ENCODE measurements at places on chromosomes 5 and 9.

- no peak for DNase-seq
These were observed 15.0 kb upstream of the RPS14 start for GRCh38 chr5:150464554-150465012.

- no peak for DNase-seq
These were observed 87.6 kb upstream of the PLCXD3 start for GRCh38 chr5:41598011-41598410.

- no peak for DNase-seq
These were observed 2.6 kb downstream of the NFIB start for GRCh38 chr9:14311171-14311949.

GRCh38 chr5:139177809-139178588 is 20.2 kb downstream of the SIL1 start:
- DNase-seq: no peak

- no peak for DNase-seq
These were observed 56.2 kb downstream of the TMOD1 start for GRCh38 chr9:97557606-97558095.

GRCh38 chr5:98827588-98828284 is 54.3 kb downstream of the RGMB start:
- DNase-seq: no peak

DNA sequence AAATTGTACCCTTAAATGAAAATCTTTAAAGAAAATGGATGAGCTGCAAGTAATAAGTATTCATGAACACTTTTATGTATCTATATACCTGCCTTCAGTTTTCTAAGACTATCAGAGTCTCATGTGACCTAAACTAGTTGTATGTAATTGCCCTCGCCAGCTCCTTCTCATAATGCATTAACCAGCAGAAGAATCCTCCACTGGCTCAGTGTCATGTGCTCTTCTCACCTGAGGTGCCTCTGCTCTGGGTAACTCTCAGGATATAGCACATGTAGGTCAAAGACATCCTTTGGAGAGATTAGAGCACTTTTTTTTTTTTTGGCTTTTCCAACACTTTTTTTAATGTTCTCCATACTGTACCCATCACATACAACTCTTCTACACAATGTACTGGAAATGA is 183.7 kb upstream of the GNA14 start:
- DNase-seq: no peak

GRCh38 chr9:127524373-127524772 is 73.1 kb downstream of the LRSAM1 start:
- DNase-seq: no peak

DNA sequence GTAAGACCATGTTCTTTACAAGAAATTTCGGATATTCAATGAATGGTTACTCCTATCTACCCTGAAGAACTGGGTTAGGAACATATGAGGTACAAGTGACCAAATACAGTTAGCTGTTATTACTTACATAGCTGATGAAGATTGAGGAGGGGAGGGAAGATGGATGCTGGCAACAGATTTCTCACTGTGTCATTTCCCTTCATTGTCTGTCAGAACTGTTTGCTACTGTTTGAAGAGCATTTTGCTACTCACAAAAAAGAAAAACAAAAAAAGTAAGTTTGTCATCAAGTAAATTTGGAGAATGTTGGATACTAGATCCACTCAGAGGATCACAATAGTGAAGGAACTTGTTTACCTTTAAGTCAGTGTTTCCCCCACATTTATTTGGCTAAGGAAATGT is 53.7 kb downstream of the ENC1 start:
- no peak for DNase-seq

GRCh38 chr9:116320290-116320689 is 166.7 kb downstream of the PAPPA start:
- no peak for DNase-seq

DNA sequence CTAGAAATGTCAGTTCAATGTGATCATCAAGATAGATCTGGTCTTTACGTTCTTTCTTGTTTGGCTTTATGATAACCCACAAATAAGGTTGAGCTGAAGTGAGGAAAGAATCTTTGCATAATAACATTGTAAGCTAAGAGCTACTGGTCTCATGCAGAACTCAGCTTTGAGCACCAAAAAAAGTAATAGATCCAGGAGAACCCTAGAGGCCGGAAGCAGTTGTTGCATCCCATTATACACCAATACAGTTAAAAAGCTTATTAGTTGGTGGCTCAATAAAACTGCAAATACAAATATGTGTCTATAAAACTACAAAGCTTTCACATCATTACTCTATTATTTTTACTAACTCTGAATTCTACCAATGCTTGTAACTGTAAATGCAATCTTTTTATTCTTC is 85.5 kb upstream of the NUDT12 start:
- DNase-seq: no peak

DNA sequence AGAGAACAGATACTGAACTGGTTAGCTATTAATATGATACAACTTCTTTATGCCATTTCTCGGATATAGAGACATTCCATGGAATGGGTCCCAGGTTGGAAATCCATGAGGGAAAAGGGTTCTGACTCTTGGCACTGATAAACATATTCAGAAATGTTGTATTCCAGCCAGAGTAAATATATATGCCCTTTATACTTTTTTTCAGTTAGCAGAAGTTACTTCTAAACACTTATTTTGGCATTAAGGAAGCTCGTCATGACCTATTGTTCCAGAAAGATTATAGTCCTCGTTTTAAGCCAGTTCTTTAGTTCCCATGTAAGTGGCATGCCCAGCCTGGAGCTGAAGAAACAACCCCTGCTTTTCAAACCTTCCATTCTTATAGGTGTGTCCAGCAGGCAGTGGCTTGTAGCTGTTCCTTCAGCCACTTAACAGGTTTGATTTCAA is 181.6 kb downstream of the CD180 start:
- DNase-seq: no peak

- no peak for DNase-seq
These were observed 61.7 kb downstream of the MRPL36 start for GRCh38 chr5:1737790-1738405.

DNA sequence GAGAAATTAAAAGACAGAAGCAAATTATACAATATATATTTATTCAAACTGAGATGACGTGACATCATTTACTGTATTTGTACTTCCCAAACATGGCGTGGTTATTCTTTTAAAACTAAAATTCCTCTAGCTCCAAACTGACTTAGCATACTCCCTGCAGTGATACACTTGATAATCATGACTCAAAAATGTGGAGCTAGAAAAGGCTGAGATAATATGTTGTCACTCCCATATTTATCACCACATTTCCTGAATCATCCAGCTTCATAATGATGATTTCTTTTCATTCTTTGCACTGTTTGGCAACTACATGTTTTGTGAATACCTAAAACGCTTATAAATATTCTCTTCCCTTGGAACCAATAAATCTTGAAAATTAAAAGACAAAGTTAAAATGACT is 341.0 kb downstream of the EBF1 start:
- no peak for DNase-seq

DNA sequence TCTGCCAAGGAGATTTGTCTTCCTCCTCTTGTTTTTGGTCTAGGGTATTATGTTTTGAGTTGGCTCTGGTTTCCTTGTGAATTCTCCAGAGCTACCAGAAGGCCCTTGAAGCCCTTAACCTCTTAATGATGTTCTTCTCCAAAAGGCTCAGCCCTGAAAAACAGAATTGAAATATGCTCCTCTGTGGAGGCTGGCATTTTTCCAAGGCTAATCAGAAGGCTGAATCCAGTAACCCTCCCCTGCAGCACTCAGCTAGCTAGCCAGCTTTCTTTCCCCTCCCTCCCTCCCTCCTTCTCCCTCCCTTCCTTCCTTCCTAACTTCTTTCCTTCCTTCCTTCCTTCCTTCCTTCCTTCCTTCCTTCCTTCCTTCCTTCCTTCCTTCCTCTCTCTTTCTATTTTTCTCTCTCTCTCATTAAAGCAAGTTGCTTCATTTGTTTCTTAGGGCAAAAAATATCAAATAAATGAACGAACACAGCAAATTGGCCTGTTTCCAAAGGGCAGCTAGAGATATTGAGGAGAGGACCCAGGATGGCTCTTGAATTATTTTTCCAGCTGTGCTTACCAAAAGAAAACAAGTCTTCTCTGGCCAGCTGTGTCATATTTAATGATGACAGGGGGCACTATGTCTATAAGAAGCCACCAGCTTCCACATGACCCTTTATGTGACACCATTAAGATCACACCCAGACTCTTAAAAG is 38.7 kb downstream of the JAKMIP2 start:
- DNase-seq: no peak

DNA sequence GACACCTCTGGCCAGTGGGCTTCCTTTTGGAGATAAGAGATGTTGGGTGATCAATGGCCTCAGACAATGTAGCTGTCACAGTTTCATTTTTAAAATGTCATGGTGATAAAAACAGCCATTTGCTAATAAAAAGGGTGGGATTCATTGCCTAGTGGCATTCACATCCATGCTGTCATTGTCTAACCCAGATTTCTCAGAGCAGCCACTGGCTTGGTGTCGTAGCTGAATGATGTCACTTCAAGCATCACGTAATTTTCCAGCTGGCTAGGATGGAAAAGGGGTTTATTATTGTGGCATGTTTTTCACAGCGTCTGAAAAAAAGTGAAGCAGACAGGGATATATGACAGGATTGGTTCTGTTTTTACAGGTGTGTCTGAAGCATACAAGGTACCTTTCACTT is 184.7 kb downstream of the AOPEP start:
- DNase-seq: no peak

GRCh38 chr9:135299651-135300345 is 179.8 kb upstream of the PPP1R26 start:
- DNase-seq: no peak

GRCh38 chr5:167355346-167355745 is 936.1 kb upstream of the WWC1 start:
- no peak for DNase-seq
